ENCODE measurements at places on chromosomes 3 and 15.
A peak's percentile ranks its signal among the peaks of the same experiment; 100 is the strongest.

GRCh38 chr15:42104095-42104891 lies 9.9 kb upstream of the PLA2G4D start:
- DNase-seq, result no peak

GRCh38 chr3:65356331-65357248 lies 668.8 kb upstream of the ADAMTS9 start:
- DNase-seq, result no peak

- no peak for DNase-seq
Measured at GRCh38 chr15:40085266-40085665, 23.4 kb downstream of the BMF start.

- no peak for DNase-seq
Measured at GRCh38 chr3:150165396-150166094, 194.8 kb upstream of the PFN2 start.

GRCh38 chr15:68578980-68579935 lies at the start of gene CORO2B:
CORO2B (plus strand) TSS chr15:68578993; CDS start chr15:68579263, 270 bp downstream.
- peak; percentile 41 for DNase-seq

DNA sequence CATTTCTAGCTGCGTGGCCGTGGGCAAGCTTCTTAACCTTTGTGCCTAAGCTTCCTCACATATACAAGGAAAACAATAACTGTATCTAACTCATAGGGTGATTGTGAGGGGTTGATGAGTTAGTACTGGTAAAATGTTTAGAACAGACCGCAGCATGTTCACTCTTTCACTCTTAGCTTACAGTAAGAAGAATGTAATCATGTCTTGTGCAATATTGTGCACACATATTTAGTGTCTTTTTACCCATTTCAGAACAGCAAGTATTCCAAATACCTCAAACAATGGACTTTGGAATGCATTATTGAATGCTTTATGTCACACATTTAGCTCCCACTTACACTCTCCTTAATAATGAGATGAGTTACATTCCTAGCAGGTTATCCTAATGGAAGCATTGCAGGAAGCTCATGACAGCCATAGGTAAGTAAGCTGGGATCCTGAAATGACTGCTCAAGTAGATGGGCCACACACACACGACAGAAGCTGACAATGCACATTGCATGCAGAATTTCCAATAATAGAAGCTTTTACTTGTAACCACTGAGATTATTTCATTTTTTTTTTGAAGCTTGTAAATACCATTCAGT lies 468.9 kb upstream of the WNT5A start:
- no peak for DNase-seq

DNA sequence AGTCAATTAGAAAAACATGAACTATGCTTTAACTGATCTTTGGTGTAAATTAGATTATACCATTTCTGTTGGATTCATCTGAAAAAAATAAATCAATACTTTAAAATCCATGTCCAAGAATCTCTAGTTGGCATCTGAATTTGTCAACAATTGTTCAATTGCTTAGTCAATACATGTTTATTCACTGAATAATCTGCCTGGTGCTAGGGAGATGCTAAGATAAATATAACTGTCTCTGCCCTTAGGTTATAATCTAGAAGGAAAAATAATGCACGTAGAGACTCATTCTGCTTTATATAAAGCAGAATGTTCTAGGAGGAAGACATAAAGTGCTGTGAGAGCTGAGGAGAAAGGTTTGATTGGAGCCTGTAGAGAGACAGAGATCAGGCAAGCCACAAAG lies 537.2 kb upstream of the IL12A start:
- DNase-seq, result no peak

DNA sequence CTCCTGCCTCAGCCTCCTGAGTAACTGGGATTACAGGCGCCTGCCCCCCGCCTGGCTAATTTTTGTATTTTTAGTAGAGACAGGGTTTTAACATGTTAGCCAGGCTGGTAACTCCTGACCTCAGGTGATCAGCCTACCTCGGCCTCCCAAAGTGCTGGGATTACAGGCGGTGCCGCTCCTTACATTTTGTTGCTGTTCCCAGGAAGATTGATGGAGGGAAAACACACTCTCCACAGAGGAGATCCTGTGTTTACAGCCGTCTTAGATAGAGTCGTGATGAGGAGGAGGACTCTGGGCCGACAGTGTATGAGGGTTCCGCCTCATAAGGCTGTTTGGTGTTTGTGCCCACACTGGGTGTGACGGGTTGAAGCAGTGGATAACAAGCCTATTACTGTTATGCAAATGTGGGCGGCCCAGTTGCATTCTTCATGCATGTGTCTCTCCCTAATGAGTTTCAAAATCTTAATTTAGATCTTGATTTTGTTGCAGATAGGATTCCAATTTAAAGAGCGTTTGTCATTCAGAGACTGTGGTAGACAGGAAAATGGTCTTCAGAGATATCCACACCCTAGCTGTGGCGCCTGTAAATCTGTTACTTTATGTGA lies 60.0 kb downstream of the APBA2 start:
- no peak for DNase-seq

- no peak for DNase-seq
Measured at GRCh38 chr3:134879990-134880389, 84.9 kb downstream of the EPHB1 start.

DNA sequence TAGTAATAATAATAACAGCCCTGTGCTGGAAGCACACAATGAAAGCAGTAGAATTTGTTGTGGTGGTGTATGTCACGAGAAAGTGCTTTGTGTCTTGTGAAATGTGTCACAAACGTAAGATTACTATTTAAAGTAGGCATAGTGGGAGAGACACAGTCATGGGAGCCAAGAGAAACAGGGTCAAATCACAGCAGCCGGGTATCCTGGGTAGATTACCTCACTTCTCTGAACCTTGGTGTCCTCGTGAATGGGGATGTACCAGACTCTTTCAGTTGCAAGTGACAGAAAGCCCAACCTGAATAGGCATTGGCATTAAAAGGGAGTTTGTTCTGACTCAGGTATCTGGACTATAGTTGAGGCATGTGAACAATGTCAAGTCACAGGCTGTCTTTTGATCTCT lies 29.1 kb upstream of the SRGAP3 start:
- DNase-seq, result no peak

DNA sequence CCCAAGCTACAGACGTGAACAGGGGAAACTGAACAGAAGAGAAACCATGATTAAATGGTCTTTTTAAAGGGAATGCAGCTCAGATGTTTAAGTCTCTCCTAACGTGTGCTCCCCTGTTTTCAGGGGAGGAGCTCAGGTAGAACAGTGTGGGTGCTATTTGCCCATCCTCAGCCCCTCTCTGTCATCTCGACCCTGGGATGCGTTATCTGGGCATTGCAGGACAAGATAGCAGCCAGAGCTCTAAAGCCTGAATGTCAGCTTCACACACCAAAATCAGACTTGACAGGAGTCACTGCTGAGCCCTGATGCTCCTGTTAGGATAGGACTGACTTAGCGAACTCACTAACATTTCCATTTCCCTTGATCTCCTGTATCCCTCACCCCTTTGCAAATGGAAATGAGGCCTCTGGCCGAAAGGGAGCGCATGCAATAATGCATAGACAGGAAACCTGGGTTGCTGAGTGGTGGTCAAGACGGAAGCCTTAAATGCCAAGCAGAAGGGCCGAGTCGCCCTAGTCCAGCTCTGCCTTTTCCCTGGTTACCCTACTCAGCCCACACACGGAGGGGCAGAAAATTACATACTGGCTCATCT lies 234.9 kb upstream of the TPM1 start:
- no peak for DNase-seq

- DNase-seq, result no peak
Measured at GRCh38 chr3:124207077-124207476, 215.2 kb upstream of the ROPN1 start.

All from stimulated activated CD4-positive, alpha-beta T cell treated with anti-CD3 and anti-CD28 coated beads, Interleukin-4, amount 100 ng/mL, for 1 hour (primary cell).